ENCODE measurements at places on chromosomes 7 and 10. TPM values are rescaled to one million over a fixed set of nuclear protein-coding genes. Genes with fewer than 3 reads are reported as not detected.

GRCh38 chr7:155858521-155859061 lies 46.3 kb upstream of the SHH start:
- DNase-seq = no peak

NAT16 gene
- not detected for total RNA-seq

GRCh38 chr7:153190452-153190851 lies 430.9 kb downstream of the ACTR3B start:
- no peak for DNase-seq

GRCh38 chr10:105243381-105243780 lies 602.3 kb downstream of the SORCS3 start:
- DNase-seq = no peak

- no peak for DNase-seq
Observed at GRCh38 chr10:30732671-30733070, 103.1 kb upstream of the LYZL2 start.

All from activated T-cell treated with anti-CD3 and anti-CD28 coated beads, Interleukin-2, amount 50 U/mL, for 72 hours (primary cell).